ENCODE measurements at places on chromosomes 16 and 17.

- DNase-seq: peak; percentile 4
These were observed 30.1 kb downstream of the VPS35 start for GRCh38 chr16:46658925-46659324.

- DNase-seq: no peak
These were observed 17.0 kb downstream of the GFOD2 start for GRCh38 chr16:67702130-67702529.

DNA sequence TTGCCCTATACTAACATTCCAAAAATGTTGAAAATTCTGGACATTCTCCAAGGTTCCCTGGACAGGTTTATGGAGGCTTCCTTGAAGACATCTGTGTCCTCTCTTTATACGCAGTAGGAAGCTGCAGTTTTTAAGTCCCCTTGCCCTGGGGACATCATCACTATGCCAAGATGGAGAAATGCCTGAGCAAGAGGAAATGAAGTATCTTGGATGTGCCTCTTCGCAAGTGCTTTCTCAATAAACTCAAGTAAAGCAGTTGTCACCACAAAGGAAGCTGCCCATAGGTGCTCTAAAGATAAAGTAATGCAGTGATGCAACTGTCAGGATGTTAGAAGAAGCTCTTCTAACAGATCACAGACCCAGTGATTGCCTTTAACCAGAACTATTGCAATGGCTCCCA lies 71.0 kb downstream of the CDYL2 start:
- DNase-seq: no peak

DNA sequence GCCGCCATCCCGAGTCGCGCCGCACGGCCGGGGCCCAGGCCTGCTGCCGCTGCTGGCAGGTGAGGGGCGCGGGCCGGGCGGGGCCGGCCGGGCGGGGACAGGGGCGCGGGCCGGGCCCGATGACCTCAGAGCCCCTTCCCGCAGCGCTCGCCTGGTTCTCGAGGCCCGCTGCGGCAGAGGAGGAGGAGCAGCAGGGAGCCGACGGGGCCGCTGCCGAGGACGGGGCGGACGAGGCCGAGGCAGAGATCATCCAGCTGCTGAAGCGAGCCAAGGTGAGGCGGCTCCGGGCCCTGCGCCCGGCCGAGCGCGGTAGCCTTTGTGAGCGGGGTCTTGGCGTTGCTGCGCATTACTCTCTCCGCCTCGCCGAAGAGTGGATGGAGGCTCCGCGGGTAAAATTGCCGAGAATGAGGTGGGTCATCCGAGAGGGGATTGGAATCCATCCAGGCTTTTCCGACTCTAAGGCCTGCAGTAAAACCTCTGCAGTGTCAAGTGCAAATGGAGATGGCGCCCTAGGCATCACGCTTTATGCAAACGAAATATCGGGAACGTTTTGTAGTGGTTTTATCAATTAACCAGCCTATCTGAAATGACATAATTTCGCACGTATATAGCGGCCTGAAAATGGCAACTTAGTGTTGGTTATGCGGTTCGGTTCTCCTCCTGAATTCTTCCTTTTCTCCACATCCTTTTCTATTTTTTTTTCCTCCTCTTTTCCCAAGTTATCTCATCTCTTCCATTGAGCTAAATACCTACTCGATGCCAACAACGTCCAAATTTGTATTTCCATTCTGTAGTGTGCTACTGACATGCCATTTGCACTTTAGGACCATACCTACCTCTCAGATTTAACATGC lies 577 bp downstream of the TTC19 start:
- DNase-seq: no peak

GRCh38 chr17:39653662-39654331 lies 11.4 kb upstream of the TCAP start:
- DNase-seq: peak; percentile 83

- DNase-seq: no peak
These were observed 1.1 kb upstream of the NHLRC4 start for GRCh38 chr16:565419-566330.

GRCh38 chr17:28897769-28898526 lies 415 bp upstream of the FLOT2 start:
- no peak for DNase-seq

DNA sequence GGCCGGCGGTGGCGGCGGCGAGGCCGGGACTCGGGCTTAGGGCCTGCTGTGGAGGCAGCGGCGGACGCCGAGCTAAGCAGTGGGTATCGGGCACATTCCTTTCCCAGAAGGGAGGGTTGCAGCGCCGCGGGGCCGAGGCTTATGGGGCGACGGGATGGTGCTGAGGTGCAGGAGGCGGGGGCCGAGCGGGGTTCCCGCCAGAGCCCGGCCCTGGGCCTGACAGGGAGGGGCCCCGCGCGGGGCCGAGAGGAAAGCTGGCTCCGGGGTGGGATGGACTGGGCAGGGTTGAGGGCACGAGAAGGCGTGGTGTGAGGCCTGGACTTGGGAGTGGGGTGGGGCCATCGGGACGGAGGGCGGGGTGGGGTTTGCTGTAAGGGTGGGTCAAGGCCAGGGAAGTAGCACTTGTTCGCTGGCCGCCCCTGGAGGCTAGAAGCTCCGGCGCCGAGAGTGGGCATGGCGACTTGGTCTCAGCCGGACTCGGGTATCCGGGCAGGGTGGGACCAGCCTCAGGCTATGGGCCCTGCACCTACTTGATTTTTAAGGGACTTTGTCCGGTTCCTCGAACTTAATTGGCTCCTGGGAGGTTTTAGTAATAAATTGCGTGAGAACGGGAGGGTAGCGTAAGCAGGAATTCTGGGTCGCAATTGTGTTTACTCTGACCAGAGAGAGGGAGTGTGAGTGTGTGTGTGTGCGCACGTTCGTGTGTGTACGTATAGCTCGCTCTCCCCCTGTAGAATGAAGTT lies 396 bp downstream of the NFE2L1 start:
- peak; percentile 43 for DNase-seq

DNA sequence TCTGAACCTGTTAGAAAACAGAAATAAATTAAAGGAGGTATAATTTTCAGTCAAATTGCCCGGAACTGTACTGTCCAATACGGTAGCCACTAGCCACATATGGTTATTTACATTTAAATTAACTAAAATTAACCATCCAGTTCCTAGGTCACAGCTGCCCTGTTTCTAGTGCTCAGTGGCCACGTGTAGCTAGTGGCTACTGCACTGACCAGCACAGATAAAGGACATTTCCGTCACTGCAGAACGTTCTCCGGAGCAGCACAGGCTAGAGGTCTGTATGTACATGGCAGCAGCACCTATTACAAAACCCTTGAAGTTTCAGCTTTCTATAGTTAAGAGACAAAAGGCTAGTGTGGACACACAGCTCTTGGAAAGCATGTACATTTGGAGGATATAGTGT lies 33.7 kb downstream of the CPSF4L start:
- DNase-seq: no peak

DNA sequence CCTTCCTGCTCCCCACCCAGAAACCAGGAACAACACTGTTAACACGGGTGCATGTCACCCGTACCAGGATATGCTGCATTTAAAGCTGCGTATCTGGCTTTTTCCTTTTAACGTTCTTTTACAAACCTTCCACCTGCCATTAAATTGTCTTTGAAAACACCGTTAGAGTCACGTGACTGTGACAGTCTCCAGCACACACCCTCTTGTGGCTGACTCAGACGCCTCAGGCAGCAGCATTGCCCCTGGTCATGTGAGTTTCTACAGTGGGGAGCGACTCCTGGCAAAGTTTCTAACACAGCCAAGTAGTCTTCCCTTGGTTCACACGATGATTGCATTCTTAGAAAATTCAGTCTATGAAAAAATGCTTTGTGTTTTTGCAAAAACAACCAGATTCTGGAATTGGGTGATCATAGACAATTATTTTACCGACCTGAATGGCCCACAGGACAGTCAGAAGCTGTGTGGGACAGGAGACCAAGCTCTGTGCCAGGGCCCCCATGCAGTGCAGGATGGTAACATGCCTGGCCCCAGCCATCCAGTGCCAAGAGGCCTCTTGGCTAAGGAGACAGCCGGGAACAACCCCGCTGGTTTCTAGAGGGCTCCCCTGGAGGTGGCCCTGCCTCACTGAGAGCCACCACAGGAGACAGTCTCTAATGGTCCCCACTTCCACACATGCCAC lies 199.1 kb downstream of the KATNIP start:
- DNase-seq: peak; percentile 16

- no peak for DNase-seq
These were observed 873.3 kb upstream of the SOX9 start for GRCh38 chr17:71247441-71248015.

GRCh38 chr16:77971306-77972061 lies 50.9 kb upstream of the CLEC3A start:
- peak; percentile 77 for DNase-seq

DNA sequence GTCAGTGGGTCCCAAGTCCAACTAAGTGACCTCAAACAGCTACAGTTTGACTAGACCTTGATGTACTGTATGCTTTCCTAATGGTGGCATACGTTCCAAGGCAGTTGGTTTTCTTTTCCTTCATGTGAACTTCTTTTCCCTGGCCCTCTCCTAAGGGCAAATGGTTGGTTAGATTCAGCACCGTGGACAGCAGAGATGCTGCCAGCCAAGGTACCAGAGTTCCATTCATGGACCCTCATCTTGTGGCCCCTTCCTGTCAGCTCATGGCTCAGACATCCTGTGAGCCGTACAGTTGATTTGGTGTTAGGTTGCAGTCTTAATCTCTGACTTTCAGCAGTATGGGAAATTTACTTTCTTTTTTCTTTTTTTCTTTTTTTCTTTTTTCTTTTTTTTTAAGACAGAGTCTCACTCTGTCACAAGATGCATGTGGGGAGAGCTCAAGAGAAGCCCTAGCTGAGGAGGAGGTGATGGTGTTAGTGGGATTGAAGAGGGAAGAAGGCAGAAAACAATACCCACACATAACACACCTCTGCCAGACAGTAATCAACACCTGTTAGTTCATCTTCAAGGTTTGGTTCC lies 122.4 kb downstream of the USP31 start:
- DNase-seq: no peak

GRCh38 chr16:47999595-47999994 lies 156.2 kb downstream of the ABCC12 start:
- DNase-seq: no peak

GRCh38 chr16:52827456-52827855 lies 225.2 kb downstream of the CHD9NB start:
- no peak for DNase-seq

DNA sequence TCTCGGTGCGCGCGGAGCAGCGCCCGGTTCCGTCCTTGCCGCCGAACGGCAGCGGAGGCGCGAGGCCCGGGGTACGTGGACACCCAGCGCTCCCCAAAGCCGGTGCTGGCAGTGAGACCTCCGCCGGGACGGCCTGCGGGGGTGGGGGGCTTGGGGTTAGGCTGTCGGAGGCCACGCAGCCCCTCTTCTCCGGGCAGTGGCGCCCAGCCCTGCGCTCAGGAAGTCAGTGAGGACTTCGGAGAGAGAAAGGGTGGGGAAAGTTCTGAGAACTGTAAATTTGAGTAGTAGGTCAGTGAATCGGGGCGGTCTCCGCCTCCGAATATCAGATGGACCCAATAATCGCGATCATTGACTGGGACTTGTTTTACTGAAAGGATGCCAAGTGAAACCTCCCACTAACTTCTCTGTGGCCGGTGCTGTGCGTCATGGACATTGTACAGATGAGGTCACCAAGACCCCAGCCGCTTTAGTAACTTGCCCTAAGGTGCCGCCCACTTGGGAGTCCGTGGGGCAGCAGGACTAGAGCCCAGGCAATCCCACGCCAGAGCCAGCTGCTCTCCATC lies 468 bp downstream of the IL4R start:
- DNase-seq: peak; percentile 66

GRCh38 chr17:80104321-80104955 lies 3.1 kb downstream of the GAA start:
- DNase-seq: no peak

GRCh38 chr16:83768986-83769385 lies 38.8 kb upstream of the HSBP1 start:
- DNase-seq: no peak

DNA sequence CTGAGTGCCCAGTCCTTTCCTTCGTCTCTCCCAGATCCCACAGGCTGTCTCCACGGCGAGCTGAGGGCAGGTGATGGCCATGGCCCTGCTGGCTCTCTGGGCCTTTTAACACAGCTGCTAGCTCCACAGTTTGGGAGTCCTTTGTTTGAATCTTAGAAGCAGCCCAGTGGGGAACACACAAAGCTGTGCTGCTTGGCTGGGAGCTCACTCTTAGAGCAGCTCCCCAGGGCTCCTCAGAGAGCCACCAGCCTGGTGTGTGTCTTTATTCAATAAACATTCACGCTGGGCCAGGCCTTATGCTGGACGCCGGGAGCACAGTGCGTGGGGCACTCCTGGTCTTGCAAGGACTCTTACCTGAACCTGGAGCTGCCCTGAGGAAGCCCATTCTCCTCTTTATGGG lies 29.7 kb downstream of the WNT3 start:
- no peak for DNase-seq

GRCh38 chr17:7852919-7853690 lies 1.8 kb upstream of the TMEM88 start:
- DNase-seq: peak; percentile 4

- DNase-seq: no peak
These were observed 217.6 kb upstream of the KCNJ16 start for GRCh38 chr17:69857412-69857835.

DNA sequence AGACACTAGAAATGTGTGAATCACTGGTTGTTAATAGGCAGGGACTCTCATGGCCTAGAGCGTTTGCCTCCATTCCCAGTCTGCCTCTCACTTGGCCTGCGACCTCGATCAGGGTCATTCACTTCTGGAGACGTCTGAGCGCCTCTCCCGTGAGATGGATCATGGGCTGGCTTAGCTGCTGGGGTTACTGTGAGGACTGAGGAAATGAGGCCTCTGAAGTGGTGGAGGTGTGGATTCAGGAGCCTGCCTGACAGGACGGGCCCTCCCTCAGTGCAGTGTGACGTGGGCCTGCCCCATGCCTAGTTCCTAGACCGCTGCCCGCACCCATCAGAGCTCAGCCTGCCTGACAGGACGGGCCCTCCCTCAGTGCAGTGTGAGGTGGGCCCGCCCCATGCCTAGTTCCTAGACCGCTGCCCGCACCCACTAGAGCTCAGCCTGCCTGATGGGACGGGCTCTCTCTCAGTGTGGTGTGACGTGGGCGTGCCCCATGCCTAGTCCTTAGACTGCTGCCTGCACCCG lies 61.9 kb downstream of the BANP start:
- no peak for DNase-seq

GRCh38 chr17:6710317-6710716 lies 2.9 kb downstream of the SLC13A5 start:
- no peak for DNase-seq
